ENCODE measurements at places on chromosomes 11 and 22.

- no peak for DNase-seq
These were observed 23.2 kb downstream of the ACAT1 start for GRCh38 chr11:108144615-108145014.

GRCh38 chr11:105033781-105034180, 1.2 kb downstream of the CASP1 start:
- DNase-seq = no peak

DNA sequence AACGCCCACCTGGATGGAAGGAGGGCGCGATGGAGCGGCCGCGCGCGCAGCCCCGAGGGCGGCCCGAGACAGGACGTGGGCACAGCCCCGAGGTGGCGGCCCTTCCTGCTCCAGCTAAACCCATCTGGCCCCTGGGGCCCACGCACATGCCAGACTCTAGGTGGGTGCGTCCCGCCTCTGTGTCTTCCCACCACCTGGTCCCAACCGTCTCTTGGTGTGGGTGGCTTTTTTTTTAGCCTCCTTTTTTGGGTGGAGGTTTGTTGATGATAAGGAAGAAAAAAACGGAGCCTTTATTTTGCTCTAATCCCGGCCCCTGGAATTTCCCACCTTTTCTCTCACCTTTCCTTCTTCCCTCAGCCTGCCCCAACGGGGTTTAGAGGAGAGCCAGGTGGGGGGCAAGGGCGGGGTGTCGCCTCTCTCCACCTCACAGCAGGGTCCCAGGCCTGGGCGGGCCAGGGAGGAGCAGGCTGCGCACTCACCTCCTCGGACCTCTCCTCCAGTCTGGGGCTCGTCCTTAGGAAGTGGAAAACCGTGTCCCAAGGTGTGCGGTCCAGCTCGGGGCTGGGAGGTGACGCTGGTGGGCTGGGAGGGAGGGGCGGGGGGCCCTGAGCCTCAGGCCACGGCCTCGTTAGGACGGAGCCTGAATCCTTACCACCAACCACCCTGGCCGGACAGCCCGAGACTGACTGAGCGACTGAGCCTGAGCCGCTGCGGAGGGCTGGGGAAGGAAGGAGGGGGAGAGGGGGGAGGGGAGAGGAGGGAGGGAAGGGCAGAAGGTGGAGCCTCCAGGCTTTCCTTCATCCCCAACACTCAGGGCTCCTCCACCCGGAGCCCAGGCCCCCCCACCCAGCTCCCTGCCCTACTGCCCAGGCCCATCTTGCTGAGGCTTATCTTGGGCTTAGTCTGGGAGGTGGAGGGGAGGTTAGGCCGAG, at the start of gene SOX10:
SOX10 (minus strand) TSS at position 696 of the 932 bp plus-strand sequence. CDS start 771 bp downstream, outside the sequence.
- no peak for DNase-seq

DNA sequence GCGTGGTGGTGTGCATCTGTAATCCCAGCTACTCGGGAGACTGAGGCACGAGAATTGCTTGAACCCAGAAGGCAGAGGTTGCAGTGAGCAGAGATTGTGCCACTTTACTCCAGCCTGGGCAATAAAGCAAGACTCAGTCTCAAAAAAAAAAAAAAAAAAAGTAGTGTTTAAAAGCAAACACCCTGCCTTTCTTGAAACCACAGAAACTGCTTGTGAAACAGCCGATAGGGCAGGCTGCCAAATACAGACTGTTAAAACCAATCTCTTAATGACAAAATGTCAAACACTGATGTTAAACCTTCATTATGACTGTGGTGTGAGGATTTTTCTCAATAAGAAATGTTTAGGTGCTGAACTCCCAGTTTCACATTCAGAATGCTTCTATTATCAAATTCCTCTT, 27.3 kb downstream of the MARK2 start:
- no peak for DNase-seq

DNA sequence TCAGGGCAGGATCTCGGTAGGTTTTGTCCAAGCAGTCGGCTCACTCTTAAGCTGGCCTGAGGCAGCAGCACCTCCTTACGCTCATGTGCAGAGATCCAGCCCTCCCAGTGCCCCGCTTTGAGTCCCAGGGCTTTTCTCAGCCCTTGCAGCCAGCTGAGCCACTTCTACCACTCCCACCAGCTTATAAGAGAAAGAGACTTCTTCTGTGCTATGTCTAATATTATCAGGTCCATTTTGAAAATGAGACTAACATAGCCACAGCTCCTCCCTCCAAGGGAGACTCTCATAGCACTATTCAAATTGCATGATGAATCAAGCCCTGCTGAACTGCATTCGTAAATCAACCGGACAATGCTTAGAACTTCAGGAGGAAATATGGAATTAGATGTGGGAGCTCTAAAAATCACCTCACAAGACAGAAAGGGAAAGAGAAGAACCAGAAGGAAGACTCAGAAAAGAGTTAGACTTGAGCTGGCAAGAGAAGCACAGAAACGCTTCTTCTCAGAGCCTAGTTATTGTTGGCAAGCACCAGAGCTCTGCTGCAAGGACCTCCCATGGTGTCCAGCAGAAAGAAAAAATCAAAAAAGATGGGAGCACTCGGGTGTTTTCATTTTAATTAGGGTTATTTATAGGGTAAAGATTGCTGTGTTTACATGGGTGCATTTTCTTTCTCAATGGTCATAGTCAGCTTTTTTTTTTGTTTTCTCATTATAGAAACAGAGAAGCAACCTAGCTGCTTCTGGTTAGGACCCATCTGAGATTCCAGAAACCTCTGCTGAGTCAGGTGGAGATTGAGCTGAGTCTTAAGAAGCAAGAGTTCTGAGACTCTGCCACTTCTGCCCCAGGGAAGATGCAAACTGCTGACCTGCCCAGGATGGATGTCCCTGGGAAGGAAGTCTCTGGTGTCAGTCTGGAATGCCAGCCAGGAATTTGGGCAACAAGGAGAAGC, 181.4 kb downstream of the ETS1 start:
- no peak for DNase-seq

- DNase-seq = peak; percentile 42
These were observed 17.5 kb downstream of the CDC45 start for GRCh38 chr22:19497245-19497644.

GRCh38 chr11:10666556-10667520, 26.7 kb downstream of the IRAG1 start:
- no peak for DNase-seq

DNA sequence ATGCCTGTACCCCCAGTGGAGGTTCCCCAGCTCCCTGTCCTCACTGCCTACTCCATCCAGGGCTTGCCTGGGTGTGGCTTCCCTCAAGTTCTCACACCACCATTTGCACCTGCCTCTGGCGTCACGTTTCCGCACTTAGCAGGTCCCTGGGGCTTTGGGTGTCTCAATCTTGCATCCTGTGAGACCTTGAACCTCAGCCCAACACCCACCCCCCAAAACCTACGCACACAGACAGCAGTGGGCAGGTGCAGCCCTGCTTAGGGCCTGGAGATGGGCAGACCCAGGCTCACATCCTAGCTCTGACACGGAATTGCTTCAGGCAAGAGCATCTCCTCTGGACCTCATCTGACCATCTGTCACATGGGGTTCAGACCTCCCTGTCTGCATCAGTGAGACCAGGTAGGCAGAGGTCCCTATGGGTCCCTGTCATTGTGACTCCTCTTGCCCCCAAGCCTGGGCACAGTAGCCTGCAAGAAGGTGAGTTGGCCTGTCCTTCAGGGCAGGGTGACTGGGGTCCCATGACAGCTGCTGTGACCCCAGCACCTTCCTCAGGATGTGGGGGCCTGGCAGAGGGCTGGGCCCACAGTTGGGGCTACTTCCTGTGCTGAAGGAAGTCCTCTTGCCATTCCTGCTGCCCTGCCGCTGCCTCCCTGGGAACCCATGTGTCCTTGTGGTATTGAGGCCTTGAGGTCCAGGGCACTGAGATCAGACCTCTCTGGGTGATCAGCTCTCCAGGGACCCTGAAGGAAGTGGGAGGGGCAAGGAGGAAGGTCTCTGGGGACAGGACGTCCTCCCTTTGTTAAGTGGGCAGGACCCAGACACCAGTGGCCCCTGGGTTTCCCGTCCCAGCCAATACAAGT, 2.0 kb downstream of the SIPA1 start:
- DNase-seq = no peak

- DNase-seq = no peak
These were observed 227.6 kb downstream of the SBF2 start for GRCh38 chr11:10066441-10066840.

- DNase-seq = no peak
These were observed 106.1 kb downstream of the SLC1A2 start for GRCh38 chr11:35313066-35313759.

GRCh38 chr11:39975091-39975490, 1484.4 kb downstream of the LRRC4C start:
- no peak for DNase-seq

GRCh38 chr11:76768088-76768908, 14.9 kb upstream of the TSKU start:
- peak; percentile 45 for DNase-seq

DNA sequence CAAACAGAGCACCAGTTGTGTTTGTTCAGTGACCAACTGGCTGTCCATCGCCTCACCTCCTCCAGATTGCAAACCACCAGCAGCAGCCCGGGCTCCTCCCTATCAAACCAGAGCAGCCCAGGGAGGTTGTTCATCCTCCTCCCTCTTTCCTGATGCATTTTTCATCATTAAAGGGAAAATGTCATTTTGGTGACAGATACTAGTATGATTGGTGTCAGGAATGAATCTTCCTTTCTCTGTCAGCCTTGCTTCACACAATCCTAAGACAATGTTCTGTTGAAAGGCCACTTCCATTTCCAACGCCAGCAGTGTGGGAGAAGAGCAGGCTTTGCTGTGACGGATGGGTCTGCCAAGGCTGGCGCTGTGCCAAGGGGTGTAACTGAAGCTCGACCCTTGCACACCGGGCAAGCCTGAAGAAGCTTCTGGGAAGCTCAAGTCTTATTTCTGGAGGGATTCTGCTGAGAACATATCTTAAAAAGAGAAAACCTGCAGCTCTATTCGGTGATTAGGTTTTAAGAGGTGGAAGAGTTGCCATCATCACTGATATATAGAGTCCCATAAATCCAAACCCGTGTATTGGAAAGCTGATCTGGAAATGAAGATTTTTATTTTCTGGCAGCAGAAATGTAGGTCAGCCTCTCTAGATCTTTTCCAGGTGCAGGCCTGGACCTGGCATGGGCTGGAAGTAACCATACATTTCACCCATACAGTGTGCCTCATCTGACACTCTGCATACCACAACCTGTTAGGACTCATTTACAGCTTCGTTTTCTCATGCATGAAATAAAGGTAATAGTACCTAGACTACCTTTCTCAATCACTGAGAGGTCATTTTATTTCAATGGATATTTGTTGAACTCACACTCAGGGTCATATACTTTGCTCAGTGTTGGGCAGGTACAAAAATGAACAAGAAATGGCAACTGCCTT, 524.5 kb downstream of the NTM start:
- no peak for DNase-seq

DNA sequence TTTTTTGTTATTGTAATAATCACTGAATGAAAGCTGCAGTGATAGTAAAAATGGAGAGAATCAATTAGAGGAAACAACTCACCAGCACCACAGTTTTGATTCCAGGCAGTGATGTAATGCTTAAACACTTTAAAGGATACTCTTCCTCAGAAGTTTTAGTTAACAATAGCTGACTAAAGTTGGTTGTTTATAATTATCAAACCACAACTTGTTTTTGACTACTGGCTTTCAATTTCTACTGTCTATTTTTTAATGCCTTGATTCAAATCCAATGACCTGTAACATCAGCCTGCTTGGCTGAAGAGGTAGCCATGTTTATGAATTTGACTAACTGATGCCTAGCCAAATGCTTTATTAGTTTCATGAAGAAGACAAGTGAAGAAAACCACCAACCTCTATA, 18.2 kb upstream of the CASP12 start:
- no peak for DNase-seq

All from SHP77 treated with DMSO at 0.1 percent for 48 hours (cell line).